Activated T-cell treated with anti-CD3 and anti-CD28 coated beads, Interleukin-2, amount 50 U/mL, for 24 hours (primary cell): ENCODE measurements at places on chromosomes 2 and 18.

DNA sequence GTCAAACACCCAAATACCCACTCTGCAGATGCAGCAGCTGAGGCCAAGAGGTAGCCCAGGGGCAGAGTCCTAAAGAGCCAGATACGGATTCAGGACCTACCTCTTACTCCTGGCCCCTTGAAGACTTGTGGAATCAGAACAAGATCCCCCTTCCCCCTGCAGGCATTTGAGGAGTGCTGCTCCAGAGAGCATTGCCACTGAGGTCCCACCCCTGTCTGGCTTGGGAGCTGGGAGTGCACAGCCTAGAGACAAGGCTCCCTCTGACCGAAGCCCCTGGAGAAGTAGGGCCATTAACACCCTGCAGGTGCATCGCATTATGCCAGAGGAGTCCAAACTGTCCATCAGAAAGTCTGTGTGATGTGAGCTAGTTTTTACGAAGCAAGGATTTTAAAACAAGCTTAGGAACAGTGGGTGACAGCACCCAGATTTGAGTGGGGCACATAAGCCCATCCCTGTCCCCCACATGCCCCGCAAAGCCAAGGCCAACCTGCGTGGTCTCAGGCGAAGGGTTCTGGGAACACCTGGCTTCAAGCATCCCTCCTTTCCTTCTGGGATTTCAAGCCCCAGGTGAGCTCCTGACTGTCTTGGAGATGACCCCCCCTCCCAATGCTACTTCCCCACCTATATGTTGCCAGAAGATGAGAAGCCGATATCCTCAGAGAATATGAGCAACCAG, 48.4 kb downstream of the MTERF4 start:
- DNase-seq, result no peak

GRCh38 chr18:79367989-79368388, 27.7 kb upstream of the NFATC1 start:
- DNase-seq, result no peak

- DNase-seq, result no peak
These were observed 466.3 kb downstream of the THSD7B start for GRCh38 chr2:137231628-137232027.

- no peak for DNase-seq
These were observed 466.1 kb downstream of the TGIF1 start for GRCh38 chr18:3916082-3916481.

GRCh38 chr18:44536046-44536445, 144.6 kb upstream of the SETBP1 start:
- DNase-seq, result no peak

DNA sequence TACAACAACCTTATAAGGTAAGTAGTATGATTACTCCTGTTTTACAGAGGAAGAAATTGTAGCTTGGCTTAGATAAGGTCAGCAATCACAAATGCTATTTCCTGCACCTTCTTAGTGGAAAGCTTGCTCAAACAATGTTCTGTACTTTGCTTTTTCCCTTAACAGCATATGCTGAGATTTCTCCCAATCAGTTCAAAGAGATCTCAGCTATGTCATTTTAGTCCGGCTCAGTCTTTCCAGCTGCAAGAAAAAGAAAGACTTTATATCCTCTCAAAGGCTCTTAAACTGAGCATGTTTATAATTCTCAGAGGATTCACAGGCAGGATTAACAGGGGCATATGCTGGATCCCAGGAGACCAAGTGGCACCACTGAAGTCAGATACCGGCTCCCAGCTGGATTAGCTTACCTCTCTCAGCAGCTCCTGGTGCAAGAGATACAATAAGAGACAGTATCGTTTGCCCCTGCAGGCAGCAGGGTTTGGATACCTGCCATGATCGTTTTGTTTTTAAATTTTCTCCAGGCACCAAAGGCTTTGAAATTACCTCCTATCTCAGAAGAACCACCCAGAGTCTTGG, 29.5 kb downstream of the KIAA2012 start:
- DNase-seq, result no peak

GRCh38 chr18:38851526-38851925, 1285.9 kb upstream of the CELF4 start:
- DNase-seq, result no peak

- DNase-seq, result no peak
These were observed 20.8 kb downstream of the KIF1A start for GRCh38 chr2:240799033-240799820.

DNA sequence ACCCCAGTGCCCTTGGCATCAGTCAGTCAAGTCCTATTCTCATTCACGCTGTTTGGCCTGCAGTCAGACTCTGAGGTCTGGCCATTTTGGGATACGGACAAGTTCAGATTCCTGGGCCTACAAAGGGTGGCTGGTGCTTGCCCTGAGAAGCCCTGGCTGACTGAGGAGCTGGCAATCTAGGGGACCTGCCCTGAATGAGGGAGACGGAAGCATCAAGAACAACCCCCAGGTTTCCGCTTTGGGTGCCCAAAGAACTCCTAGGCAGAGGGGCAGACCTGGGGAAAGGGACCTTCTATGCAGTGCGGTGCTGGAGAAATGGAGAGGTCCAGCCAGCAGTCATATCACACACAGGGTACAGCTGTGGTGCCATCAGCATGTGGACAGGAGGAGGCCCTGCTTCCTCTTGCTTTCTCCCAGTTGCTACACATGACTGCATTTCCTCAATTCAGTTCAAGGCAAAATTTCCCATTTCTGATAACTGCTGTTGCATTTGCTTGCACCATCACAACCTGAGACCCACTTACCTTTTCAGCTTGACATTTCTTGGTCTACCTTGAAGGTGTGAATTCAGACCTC, 70.9 kb upstream of the LGALSL start:
- DNase-seq, result no peak

DNA sequence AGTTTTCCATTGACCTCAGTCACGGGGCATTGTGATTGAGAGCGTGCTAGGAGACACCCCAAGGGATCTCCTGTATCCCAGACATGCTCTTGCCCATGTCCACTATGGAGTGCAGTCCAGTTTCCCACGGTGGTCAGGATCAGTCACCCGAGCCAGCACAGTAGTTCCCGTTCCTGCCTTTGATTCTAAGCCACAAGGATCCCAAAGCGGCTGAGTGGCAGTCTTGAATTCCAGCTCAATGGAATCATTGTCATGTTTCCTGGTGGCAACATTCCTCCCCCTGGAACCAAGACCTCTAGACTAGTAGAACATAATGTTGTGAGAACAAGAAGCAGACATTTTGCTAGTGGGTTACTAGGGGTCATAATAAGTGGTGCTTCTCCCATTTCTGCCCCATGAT, 154.3 kb downstream of the SEPTIN10 start:
- DNase-seq, result no peak

- DNase-seq, result no peak
These were observed 39.8 kb downstream of the SPRED2 start for GRCh38 chr2:65392609-65393008.

- DNase-seq, result no peak
These were observed 656.9 kb downstream of the TSN start for GRCh38 chr2:122412360-122412759.

DNA sequence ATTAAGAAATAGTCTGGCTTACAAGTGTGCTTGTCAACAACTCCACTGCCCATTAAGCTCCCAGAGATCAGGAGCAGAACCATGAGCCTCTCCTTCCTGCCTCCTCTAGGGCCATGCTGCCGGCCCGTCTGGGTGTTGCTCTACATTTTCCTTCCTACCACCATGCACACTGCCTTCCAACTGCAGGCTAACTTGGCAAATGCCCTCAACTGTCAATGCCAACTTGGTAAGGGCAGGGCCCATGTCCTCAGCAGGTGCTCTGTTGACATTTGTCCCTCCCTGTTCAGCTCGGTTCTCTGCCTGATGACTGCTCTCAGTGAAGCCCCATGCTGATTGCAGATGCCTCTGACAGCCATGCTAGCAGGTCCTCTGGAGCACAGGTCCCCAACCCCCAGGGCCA, 345.2 kb downstream of the ALK start:
- DNase-seq, result no peak

DNA sequence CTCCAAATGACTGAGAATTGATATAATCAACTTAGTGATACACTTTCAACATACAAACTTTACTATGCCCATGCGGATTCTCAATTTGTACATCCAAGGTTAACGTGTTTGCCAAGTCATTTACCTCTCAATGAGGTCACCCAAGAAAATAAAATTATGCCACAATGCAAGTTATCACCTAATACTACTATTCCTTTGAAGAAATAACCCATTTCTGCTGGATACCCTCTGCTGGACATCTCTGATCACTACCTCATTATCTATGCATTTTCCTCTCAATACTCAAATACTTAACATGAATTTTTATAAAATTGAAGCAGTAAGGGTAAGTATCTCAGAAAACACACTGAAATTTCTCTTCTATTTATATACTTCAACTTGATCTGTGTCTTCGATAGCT, 12.7 kb downstream of the HNRNPLL start:
- DNase-seq, result no peak

- DNase-seq, result no peak
These were observed 86.6 kb downstream of the TMEM182 start for GRCh38 chr2:102848366-102848839.

DNA sequence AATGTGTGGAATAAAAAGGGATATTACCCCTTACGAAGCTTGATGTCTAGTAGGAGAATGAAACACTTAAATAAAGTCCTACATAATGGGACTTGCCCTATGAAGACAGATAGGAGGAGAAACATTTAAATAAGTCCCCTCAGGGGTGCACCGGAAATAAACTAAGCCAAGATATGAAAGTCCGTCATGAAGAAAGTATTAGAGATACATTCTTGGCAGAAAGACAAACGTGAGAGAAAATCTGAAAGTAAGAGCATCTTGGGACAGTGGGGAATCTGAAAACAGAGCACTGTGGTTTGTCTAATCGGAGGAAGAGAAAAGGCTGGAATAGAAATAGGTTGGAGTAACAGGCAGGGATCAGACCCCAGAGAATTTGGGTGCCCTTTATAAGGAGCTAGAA, 516.9 kb upstream of the DSEL start:
- no peak for DNase-seq

GRCh38 chr2:138658187-138658894, 121.8 kb downstream of the NXPH2 start:
- no peak for DNase-seq

DNA sequence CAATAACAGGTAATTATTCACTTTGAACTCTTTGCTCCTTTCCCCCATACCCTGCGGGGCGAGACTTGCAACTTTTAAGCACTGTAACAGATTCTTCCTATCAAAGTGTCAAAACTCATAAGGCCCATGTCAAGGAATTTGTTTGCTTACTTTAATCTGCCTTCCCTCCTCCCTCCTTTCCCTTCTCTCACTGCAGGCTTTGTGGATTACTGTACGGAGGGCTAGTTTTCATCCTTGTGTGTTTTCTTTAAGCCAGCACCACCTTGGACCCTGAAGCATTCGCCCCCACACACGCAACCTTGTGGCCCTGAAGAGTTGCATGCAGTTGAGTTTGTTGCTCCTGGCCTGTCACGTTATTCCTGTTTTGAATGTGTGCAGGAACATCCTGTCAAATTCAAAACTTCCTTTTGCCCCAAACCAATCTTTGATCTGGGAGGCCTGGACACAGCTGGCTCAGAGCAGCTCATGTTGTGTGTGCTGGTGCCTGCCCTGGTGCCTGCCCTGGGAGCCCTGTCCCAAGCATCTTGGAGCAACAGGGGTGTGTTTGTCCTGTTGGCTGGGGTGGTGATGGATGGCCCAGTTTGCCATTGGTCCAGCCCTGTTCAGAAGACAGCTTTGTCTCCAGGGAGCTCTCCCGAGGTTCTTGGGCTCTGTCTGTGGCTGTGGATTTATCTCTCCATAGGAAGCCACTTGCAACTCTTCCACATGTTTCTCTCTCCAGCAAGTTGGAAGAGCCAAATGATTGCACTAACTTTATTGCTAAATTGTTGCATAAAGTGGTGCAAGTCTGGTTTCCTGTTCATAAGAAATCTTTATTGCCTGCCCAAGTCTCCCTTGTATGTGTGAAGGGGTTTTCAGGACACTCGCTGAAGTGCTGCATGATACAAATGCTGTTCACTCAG, 199.6 kb downstream of the VAPA start:
- no peak for DNase-seq

- no peak for DNase-seq
These were observed at the start of gene SIGLEC15 for GRCh38 chr18:45825258-45826044. Gene SIGLEC15 (plus strand): TSS chr18:45825675. CDS start chr18:45825729, 54 bp downstream.

DNA sequence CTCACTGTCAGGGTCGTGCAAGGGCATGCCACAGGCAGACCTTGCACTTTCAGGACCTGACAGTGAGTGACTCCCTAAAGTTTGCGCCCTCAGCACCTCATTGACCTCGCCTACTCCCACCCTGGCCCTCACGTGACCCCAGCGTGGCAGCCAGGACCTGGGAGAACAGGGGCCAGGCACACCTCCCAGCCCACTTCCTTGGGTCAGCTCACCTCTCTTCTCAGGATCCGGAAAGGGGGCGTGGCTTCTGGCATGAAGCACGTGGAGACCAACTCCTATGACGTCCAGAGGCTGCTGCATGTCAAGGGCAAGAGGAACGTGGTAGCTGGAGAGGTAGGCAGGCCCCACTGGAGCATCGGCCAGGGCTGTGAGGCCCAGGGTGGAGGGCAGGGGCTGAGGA, 8.8 kb downstream of the VIL1 start:
- no peak for DNase-seq

DNA sequence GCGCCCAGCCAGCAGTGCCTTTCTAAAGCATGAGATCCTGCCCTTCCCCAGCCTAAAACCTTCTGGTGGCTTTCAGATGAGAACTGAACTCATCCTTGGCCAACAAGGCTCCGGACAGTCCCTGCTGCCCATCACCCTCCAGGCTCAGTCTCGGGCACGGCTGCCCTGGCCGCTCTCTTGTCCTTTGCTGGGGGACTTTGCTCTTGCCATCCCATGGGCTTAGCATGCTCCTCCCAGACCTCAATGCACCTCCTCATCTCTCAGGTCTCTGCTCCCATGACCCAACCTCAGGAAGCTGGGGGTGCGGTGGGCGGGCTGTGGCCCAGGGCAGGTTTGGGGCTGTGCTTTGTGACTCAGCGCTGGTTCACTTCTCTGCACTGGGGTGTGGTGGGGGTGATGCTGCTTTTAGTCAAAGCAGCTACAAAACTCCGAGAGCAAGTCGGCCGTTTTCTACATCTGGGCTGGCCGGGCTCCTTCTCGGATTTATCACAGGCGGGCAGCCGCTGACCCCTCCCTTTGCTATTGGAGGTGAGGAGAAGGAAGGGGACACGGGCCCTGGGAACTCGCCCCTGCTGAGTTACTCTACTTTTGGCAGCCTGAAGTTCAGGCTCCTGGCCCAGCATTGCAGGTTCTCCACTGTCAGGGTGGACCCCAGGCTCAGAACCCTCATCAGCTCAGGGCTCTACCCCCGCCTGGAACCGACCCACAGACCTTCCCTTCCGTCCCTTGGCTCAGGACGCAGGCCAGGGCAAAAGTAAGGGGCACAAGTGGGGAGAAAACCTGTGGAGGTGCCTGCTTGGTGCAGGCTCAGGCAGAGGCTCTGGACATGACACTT, 90.6 kb upstream of the TAF1B start:
- peak; percentile 88 for DNase-seq

- no peak for DNase-seq
These were observed 41.6 kb upstream of the MAP4K4 start for GRCh38 chr2:101655702-101656422.

GRCh38 chr2:241194811-241195210, 6.3 kb downstream of the ANO7 start:
- no peak for DNase-seq

- DNase-seq, result no peak
These were observed 648.5 kb downstream of the IRS1 start for GRCh38 chr2:226151157-226151556.
